ENCODE measurements at places on chromosomes 1 and 21.

- no peak for DNase-seq
Observed at GRCh38 chr1:67635055-67635809, 49.8 kb upstream of the GADD45A start.

GRCh38 chr21:38798081-38798480 is 7.6 kb upstream of the ETS2 start:
- no peak for DNase-seq

DNA sequence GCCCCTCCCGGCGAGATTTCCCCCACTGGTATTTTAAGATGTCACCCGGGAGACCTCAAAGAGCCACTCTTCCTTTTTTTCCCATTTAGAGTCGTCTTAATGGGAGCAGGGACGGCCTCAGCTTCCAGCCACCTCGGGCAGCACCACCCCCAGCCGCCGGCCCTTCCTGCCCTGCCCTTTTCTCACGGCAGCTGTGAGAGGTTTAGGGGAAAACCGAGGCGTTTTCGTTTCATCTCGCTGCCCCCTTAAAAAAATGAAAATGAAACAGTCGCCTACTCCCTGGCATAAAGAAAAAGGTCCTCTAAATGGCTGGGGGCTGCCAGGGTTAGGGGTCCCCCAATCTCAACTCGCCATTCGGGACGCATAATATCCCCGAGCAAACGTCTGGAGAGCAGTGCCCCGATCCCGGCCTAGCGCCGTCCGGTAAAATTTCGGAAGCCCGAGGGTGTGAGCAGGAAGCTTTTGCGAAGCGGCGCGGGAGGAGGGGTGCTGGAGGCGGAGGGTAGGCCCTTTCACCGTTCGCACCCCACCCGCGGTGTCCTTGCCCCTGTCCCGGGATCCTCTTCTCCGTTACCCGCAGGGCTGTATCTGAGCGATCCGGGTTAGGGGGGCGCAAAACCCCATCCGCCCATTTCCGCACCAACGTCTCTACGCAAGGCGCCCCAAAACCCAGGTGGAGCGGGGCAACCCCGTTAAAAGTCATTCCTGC is 1.2 kb downstream of the RUNX3 start:
- DNase-seq: no peak

- peak; percentile 80 for DNase-seq
Observed at GRCh38 chr1:74504933-74505512, 7.4 kb downstream of the LRRC53 start.
